ENCODE measurements at places on chromosomes 13 and 19.

DNA sequence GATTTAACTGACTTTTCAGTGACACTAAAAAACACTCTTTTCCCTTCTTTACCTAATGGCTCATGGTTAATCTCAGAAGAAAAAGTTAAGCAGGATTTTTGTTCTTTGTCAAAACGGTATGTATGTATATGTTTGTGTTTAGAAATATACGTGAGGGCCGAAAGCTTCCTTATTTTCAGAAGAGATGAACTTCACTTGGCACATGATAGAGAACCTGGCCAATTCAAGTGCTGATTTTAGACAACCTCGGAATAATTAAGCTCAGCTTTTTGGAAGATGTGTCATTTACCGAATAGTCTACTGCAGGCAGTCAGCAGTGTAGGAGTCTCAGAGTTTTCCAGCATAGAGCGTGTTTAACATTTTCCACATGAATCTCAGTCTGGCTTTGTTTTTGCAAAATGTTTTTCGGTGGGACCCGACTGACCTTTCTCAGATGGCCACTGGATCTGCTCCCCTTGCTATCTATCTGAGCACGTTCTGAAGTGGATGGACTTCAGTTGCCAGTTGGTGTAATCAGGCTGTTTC lies 4.6 kb downstream of the RNASEH2B start:
- DNase-seq = no peak

DNA sequence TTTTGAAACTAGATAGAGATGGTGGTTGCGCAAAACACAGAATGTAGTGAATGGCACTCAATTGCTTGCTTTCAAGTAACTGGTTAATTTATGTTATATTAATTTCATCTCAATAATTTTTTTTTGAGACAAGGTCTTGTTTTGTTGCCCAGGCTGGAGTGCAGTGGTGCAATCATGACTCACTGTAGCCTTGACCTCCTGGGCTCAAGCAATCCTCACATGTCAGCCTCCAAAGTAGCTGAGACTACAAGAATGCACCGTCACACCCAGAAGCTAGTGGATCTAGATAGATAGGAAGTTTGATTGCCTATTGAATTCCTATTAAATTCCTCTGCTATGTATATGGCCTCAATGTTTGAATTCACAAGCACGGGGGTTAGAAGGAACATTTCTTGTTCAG lies 26.4 kb upstream of the ADGRE2 start:
- no peak for DNase-seq

DNA sequence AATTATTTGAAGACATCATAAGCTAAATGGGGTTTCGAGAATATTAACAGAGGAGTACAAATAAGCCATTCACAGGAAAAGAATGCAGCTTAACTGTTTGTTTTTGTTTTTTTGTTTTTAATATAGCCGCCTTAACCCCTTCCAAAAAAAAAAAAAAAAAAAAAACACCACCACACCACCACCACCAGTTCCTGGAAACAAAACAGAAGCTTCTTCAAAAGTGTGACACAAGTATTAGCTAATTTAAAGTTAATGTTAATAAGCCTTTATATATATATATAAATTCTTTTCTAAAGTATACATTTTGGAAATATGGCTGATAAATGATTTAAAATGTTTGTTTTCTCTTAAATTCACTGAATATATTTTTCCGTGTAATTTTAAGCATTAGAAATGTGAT lies 1.4 kb downstream of the RAP2A start:
- no peak for DNase-seq

DNA sequence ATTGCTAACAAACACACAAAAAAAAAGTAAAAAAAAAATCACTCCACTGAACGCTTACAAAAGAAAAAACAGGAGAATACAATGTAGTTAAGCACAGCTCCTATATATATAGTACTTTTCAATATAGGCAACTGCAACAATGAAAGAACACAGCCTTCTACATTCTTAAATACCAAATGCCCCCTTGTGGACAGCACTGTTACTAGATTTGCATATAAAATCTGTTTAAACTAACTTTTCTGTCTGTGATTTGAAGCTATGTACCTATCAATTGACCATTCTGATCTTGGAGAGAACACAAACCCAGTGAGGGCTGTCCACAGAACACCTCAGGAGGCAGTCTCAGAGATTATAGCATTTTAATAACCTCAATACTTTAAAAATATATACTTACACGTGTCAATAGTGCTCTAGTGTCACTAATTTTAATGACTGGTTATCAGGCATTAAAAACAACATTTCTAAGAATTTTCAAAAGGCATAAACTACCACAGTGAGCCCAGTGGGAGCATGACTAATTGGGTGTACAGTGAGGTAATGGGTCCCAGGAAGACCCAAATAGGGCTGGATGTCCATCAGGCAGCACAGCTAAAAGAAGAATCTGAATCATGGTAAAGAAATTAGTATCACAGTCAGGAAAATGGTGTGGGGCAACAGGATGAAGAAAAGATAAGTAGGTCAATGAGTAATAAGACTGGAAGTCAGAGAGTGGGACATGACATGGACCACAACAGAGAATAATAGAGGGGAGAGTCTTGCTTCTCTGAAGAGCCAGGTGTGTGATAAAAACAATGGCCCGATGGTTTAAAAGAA lies 22.2 kb downstream of the CCDC169 start:
- DNase-seq = no peak

DNA sequence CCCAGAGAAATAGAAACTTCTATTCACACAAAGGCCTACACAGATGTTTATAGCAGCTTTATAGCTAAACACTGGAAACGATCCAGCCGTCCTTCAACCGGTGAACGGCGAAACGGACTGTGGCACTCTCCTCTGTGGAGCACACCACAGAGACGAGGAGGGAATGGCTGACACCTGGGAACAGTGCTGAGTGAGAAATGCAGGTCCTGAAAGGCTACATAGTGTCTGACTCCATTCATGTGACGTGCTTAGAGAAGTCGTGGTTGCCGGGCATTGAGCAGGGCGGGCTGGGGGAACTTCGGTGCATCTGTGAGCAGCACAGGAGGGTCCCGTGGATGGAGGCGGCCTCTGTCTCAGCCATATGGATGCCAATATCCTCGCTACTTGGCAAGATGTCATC lies 3.1 kb upstream of the GRK1 start:
- no peak for DNase-seq

DNA sequence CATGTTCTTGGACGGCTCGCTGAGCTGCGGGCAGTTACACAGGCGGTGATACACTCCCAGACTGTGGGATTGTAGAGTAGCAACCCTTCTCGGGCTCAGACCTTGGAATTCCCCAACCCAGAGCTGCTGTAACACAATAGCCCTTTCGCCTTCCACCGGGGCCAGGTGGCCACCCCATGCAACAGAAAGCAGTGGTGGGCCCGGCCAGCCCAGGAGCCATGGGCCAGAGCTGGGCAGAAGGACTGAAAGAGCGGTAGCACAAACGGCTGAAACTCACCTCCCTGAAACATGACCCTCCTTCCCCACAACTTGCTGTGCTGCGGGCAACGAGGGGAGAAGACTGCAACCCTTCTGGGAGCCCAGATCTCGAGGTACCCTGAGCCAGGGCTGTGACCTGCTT lies 429.0 kb downstream of the SLITRK1 start:
- no peak for DNase-seq

DNA sequence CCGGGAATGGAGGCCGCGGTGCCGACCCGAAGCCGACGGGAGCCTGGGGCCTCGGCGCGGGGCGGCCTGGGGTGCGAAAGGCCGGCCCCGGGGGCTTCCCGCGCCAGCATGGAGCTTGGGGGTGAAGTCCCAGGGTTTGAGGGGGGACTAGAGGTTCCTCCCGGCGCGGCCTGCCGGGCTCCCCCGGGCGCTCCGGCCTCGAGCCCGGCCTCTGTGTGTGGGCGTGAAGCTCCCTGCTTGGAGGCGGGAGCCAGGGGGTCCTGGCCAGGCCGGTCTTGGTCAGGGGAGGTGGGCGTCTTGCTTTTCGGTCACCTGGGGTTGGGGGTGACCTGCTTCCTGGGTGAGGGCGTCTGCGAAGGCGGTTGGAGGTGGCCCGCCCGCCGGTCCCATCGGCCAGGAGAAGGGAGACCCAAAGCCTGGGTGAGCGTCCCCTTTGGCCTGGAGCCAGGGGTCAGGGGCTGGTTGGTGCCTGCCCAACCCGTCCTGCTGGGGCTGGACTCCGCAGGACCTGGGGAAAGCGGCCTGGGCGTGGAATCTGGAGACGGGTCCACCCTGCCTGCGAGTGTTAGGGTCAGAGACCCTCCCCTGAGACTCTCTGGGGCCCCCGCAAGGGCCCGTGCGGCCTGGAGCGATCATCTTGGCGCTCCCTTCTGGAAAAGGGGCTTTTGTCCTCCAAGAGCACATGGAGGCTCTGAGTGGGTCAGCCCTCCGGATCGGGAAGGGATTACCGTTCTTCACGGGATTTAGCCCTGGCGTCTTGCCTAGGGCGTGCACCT lies 535 bp downstream of the BSG start:
- peak; percentile 67 for DNase-seq

DNA sequence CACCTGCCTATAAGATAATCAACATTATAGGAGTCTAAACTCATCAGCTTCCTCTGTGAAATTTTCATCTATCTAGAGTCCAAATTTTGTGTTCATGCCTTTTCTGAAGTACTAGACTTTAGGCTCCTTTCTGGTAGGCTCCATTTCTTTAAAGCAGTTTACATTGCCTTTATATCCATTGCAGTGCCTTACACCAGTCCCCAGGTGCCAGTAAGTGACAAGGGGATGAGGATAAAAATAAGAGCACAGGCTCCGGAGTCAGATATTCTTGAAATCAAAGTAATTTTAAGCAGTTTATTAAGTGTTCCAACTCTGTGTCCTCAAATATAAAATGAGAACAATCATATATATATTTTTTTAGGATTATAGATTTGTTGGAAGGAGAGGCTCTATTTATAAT lies 10.6 kb upstream of the CYSLTR2 start:
- DNase-seq = no peak

DNA sequence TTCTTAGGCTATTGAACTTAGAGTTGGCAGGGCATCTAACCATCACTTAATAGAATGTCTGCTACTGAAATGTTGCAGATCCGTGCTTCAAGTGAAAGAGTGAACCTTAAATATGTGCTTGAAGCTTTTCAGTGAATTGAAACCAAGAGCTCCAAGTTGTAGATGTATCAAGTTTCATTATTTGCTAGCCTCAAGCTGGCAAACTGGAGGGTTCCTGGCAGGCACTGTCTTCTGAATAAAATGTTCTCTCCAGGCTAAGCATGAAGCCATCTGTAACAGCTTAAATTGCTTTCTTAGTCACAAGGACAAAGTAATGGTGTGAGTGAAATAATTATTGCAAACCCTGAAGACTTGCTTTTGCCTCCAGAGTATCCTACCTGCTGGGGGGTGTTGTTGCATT lies 415.0 kb upstream of the SPRY2 start:
- peak; percentile 46 for DNase-seq

GRCh38 chr19:13887517-13887916 lies 10.6 kb downstream of the NANOS3 start:
- DNase-seq = no peak

GRCh38 chr19:3108775-3109174 lies 14.6 kb downstream of the GNA11 start:
- no peak for DNase-seq

DNA sequence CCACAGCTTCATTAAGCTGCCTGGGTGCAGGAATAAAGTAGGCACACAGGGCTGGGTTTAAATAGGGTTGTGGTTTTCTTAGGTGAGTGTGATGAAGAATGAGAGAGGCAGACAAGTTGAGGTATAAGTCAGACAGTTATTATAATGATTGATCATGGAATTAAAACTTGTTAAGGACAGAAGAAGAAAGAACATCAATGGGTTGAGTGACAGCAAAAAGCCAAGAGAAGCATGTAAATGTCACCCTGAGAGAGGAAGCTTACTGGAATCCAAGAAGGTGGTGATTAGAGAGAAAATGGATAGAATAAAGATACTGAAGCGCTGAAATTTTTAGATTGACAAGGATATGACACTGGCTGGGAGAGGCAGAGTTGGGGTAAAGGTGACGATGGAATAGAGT lies 325.2 kb upstream of the SLITRK1 start:
- no peak for DNase-seq

DNA sequence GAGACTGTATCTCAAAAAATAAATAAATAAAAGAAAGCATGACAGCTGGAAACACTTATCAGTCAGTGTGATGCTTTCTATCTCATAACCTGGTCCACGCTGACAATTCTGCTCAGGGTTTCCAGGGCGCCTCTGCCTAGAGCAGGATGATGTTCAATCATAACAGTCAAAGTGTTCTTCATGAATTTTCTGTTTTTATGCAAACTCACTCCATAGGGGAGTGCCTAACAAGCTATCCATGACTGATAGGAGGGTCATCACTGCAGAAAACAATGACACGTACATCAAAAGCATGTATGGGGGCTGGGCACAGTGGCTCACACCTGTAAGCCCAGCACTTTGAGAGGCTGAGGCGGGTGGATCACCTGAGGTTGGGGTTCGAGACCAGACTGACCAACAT lies 41.4 kb upstream of the ZNF83 start:
- DNase-seq = no peak

- no peak for DNase-seq
Observed at GRCh38 chr19:48953141-48953540, 1.5 kb upstream of the BAX start.

DNA sequence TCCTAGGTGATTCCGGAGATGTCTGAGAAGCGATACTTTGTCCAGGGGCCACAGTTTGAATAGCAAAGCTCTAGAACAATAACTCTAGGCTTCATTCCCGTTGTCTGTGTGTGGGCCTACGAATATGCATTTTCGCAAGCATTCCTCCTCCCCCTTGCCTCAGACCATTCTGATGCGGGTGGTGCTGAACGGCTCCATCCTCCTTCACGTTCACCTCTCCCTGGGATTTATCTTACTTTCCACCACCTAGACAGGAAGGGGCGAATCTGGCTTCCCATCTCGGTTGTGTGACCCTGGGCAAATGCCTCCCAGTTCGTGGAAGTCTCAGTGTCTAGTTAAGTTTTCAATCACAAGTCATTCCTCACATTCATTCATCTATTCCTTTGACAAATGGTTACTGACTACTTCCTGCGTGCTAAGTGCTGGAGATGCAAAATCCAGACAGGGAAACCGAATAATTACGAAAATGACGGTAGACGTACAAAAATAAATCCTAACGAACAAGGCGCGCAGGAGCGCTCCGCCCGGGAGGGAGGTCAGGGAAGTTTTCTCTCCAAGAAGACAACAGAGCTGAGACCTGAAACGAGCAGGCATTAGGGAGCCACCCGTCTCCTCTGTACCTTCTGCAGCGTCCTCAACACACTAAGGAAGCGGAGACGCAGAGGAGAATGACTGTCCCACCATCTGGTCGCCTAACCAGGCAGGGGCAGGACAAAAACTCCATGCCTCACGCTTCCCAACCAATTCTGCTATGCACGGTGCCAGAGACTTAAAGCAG lies 1.3 kb upstream of the CNOT3 start:
- DNase-seq = no peak

- no peak for DNase-seq
Observed at GRCh38 chr19:56403261-56403660, 871 bp upstream of the ZNF583 start.

DNA sequence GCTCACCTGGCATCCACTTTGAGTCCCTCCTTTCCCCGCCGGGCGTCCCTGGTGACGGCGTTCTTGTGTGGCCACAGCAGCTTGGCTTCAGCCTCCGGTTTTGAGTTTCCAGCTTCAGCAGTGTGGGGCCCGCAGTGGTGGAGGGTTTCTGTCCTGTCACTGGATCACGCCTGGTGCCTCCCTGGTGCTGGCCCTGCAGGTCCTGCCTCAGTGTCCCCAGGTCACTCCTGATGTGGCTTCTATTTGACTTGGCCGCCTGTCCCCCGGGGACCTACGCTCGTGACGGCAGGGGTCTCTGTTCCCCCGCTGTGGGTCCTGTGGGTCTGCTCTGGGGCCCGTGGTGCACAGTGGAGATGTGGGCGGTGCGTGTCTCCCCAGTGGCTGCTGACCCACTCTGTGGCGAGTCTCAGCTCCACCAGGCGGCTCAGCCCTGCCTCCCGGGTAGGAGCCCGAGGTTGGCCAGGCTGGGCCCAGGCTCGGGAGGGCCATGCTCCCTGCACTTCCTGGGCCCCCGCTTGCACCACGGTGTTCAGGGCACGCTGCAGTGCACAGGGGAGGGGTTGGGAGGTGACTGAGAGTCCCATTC lies 1.9 kb downstream of the ATP4B start:
- no peak for DNase-seq
